Renal cortex interstitium (tissue), 15 donors: ENCODE measurements at places on chromosomes 6 and 20.
A peak's percentile ranks its signal among the peaks of the same experiment; 100 is the strongest.

DNA sequence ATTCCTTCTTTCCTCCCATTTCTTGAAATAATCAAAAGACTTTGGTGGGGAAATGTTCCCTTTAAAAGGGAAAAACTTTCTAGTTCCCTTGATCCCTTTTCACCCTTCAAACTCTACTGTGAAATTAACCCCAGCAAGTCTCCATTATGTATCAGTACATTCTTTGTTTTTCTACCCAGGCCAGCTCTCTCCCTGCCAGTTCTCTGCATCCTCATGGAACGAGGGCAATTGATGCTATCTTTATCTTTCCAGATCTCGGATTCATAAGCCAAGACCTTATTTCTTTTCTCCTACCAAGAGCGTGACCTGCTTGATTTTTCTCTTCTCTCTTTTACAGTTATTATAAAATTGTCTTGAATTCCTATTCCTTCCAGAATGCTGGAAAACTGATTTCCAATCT, 75.8 kb downstream of the ADGRB3 start:
- no peak for DNase-seq

DNA sequence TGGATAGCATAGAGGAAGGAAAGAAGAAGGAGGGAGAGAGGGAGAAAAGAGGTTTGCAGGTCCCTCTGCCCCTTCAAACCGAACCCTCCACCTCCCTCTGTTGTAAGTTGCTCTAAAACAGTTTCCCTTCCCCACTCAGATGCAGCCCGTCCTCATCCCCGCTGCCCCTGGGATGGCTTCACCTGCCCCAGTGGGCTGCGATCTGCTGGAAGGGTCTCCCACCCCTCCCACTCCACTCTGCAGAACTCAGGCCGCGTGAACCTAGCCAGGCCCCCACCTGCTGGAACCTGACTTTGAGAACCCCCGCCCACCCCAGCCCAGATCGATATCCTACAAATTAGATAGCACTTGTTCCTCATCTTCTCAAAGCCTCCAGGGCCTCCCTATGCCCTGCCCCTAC, 190.8 kb downstream of the DLL1 start:
- no peak for DNase-seq

GRCh38 chr20:50191544-50192363, 1.1 kb downstream of the CEBPB start:
- peak; percentile 56 for DNase-seq

- DNase-seq, result no peak
Measured at GRCh38 chr6:56938649-56939191, 16.2 kb upstream of the BEND6 start.

DNA sequence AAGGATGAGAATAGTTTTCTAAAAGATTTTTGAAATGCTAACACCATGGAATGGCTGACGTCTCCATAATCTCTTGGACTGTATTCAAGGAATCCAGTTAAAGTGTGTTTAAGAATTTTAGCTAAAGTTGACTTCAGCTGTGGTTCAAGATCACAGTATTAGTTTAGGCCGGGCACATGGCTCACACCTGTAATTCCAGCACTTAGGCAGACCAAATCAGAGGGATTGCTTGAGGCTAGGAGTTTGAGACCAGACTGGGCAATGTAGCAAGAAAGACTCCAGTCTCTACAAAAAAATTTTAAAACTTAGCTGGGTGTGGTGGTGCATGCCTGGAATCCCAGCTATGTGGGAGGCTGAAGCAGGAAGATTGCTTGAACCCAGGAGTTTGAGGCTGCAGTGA, 68.2 kb downstream of the RFPL4B start:
- DNase-seq, result no peak
